ENCODE measurements at places on chromosomes 4 and X.

DNA sequence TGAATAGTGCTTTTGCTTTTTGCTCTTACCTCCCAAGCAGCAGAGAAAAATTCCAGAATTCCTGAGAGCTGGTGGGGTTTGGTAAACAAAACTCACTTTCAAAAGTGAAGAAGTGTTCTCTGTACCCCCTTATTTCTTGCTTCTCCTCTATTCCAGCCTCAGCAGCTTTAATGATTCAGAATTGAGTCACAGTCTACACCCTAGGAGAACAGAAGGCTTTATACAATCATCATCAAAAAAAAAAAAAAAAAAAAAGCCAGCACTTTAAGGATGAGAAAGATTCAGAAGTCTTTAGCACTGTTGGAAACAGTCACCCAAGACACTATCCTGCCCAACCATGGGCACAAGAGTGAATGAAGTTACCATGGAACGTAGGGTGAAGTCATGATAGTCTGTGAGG, 1583.1 kb upstream of the PCDH10 start:
- no peak for DNase-seq

GRCh38 chr4:156933633-156934258, 37.9 kb downstream of the PDGFC start:
- no peak for DNase-seq

DNA sequence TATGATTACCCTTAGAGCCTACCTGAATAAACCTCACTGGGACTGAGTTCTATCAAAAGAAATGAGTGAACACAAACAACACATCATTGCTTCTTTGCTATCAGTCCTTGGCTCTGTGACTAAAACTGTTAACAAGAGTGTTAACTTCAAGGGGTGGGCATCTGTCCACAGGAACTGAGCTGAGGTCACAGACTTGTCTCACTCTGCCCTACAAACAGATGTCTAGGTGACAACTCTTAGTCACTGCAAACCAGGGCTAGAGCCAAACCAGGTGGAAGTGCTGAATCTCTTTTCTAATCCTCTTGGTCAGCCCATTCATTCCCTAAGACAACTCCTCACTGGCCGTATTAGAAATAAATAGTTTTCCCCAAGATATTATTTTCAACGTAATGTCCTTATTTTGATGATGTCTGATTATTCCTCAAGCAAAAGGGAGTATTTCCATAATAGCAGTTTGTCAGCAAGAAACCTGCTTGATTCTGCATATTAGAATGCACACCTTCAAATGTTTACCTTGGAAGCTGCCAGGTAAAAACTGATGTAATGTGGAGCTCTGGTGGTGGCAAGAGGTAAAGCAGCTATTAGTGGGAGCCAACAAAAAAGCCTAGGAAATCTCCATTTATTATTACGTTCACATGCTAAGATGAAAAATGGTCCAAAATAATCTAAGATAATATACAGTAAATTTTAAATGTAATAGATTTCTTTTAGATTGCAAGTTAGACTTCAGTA, 4.0 kb downstream of the COL25A1 start:
- DNase-seq, result no peak

GRCh38 chr4:136319789-136320464, 1212.4 kb downstream of the PCDH18 start:
- no peak for DNase-seq

Data from thymus (tissue), 14 donors.